ENCODE measurements at places on chromosomes 3 and 15. TPM values are rescaled to one million over a fixed set of nuclear protein-coding genes. Genes with fewer than 3 reads are reported as not detected.
A peak's percentile ranks its signal among the peaks of the same experiment; 100 is the strongest.

Gene ZNF80
- total RNA-seq, result not detected

Gene TBC1D21
- not detected for total RNA-seq

Gene CIB2
- 18.4 TPM for total RNA-seq

Gene BFSP2
- 1.1 TPM for total RNA-seq

Gene ATP8B4
- total RNA-seq, result 6.6 TPM

Gene SLC27A2
- total RNA-seq, result 1.4 TPM

Gene CD86
- 1.7 TPM for total RNA-seq

Gene PCBP4
- total RNA-seq, result 42.7 TPM

Gene SLC33A1
- total RNA-seq, result 54.1 TPM

- no peak for DNase-seq
Observed at GRCh38 chr3:29285471-29286071, 4.7 kb downstream of the RBMS3 start.

DNA sequence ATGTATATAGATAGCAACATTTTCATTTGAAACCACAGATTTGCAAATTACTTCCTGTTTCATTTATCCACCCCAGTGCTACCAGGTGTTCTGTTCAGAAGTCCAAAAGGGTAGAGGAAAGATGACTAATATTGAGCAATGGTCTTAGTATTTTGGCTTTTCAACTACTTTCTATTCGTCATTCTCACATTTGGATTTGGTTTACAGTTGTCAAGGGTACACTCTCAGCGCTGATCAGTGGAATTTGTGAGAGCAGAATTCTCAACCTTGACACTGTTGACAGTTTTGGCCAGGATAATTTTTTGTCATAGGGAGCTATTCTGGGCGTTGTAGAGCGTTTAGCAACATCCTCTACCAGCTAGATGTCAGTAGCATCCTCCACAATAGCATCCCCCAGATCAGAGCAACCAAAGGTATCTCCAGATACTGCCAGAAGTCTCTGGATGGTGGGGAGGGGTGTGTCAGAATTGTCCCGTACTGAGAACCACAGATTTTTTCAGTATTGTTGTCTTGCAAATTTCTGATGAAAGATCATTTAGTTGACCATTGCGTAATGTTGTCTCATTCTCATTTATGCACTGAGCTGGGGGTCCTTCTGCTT is 4.2 kb downstream of the HMCES start:
- no peak for DNase-seq

GRCh38 chr3:42117175-42118008 is 26.2 kb downstream of the TRAK1 start:
- peak; percentile 42 for DNase-seq

- DNase-seq, result no peak
Observed at GRCh38 chr3:157542711-157543500, 39.7 kb upstream of the VEPH1 start.

DNA sequence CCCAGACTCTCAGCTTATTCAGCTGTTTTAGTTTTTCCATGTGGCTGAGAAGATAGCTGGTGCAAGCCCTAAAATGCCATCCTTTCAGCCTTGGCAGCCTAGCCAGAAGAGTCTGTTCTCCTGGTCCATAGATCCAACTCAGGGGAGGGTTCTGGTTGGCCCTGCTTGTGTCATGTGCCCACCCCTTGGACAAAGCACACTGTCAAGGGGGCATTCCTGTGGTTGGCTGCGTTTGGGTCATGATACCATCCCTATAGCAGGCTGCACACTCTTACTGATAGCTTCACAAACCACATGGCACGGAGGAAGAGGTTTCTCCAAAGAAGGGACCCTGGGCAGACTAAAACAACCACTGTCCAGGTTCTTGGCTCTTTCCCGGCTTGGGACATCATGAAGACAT is 8.4 kb upstream of the FSTL1 start:
- no peak for DNase-seq

DNA sequence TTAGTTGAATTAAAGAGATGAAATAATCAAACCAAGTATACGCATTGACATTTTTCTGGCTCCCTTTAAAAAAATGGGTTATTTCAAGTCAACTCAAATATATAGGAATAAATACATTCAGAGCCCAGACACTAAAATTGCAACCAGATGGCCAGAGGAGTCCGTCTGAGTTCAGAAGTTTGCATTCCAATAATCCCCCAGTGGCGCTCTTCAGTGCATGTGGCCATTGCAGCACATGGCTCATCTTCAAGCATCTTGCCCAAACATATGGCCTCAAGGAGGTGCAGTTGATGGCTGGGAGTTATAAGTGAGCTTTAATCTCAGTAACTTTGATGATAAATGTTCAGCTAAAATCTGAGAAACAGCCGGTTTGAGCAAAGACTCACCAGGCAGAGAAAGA is 295.8 kb upstream of the LRRN1 start:
- DNase-seq, result no peak

DNA sequence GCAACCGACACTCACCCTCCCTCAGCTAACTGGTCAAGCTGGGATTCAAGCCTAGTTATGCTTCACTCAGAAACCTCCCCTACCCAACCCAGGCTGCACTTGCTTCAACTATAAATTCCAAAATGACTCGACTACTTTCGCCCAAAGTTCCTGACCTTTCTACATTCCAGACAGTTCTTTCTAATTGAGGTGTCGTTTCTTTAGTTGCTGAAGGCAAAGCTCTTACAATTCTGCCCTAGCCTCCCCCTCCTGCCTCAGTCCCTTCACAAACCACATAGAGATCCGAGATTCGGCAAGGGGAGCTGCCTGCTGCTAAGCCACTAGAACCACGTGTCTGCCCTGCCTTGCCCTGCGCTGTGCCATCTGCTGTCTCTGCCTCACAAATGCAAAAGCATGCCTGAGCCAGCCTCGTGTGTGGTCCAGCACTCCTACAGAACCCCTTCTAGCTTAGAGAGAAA is 74.7 kb upstream of the SH3GL3 start:
- DNase-seq, result peak; percentile 3

GRCh38 chr3:160458151-160458550 is 8.6 kb upstream of the TRIM59 start:
- no peak for DNase-seq

GRCh38 chr3:52794612-52795099 is at the start of gene ITIH3:
TSS of gene ITIH3 (plus strand) at chr3:52794796. CDS start at chr3:52794804, 8 bp downstream.
- no peak for DNase-seq

DNA sequence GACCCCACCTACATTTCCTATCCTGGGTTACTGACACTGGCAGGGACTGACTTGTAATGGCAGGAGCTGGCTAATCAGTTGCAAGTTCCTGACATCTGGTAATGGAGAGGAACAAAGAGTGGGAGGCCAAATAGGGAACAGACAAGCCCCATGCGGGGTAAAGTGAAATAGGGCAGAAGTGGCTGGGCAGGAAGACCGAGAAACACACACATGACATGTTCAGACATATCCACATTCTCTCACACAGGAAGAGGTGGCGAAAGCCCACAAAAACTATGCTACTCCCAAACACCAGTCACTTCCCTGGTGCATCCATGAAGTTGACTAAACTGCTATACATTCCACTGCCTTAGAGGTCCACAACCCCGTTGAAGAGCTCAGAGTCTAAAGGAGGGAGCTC is 394.1 kb upstream of the TBL1XR1 start:
- no peak for DNase-seq

- DNase-seq, result peak; percentile 14
Observed at GRCh38 chr15:41561104-41561776, 2.2 kb downstream of the TYRO3 start.

GRCh38 chr15:55528812-55529211 is 20.8 kb upstream of the DNAAF4 start:
- DNase-seq, result no peak

DNA sequence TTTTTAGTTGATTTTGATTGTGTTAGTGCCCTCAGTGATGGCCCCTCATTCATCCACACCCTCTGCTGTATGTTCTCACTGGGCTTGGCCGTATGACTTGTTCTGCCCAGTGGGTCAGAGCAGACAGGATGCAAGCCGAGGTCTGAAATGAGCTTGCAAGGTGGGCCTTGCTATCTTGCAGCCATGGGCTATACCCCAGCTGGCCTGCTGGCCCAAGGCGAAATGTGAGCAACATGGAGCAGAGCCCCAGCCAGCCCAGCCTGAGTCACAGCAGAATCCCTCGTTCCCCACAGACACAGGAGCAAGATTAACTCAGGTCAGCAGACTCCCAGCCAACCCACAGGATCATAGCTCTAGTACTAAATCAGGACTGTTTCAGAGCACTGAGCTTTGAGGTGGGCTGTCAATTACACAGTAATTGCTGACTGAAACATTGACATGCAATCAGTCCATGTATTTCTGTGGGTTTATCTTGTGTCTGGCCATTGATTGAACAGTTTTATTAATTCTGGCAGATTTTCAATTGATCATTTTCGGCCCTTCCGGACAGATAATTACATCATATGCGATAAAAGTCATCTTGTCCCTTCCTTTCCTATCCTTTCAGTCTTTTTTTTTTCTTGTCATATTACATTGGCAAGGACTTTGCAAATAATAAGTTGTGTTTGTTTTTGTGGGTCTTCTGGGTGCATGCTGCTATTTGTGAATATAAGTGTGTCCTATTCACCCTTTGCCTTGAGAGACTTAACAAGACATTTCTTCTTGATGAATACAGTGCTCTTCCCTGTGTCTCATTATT is 27.1 kb downstream of the KLF15 start:
- DNase-seq, result no peak

DNA sequence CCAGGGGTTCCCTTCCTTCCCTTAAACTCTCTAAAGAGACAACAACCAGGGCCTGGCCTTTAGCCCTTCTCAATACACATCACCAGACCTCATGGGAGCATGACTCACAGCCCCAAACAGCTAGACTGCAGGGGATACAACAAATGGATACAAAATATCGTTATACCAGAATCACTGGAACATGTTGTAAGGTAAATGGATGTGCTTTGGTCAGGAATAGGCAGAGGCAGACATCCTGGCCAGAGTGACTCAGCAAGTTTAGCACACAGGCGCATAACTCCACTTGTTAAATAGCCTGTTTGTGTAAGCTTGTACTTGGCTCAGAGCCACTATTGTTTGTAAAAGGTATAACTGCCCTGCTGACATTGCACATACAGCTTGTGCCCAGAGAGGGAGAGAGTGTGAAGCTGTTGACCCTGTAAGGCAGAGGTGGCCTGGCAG is 18.3 kb downstream of the TMED3 start:
- DNase-seq, result no peak

GRCh38 chr3:157447026-157447694 is 10.5 kb downstream of the PTX3 start:
- no peak for DNase-seq

DNA sequence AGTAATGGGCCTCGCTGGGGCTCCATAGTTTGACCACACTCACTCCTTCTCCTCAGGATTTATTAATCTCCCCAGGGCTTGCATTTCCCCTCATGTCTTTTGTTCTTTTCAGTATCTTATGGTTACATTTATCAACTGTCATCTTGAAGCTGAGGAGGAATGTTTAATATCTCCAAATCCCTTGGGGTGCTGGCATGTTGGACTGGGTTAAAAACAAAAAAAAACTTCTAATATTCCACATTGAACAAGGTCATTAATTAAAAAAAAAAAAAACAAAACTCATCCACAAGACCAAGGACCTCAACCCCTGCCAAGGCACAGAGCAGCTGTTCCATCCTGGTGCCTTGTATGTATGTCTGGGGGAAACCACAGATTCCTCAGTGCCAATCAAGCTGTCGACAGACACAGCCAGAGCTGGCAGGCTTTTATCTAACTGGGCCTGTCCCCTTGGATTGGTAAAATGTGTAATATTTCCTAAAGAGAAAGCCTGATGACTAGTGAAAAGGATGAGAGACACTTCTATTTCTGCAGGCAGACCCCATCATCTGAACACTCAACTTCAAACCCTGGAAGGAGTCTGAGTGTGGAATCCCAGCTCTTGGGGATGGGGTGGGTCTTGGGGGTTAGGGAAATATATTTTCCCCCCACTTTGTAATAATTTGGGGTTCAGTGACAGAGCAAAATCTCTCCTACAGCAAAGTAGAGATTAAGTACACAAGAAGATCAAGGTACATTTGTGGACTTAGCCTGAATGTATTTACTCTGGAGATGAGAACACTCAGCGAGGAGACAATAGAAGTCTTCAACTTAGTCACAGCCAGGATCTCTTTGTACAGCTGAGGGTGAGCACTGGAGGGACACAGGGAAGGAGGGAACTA is 69.1 kb downstream of the TTC23 start:
- no peak for DNase-seq

- no peak for DNase-seq
Observed at GRCh38 chr15:72535911-72536310, 61.8 kb downstream of the ARIH1 start.

- no peak for DNase-seq
Observed at GRCh38 chr3:17130956-17131355, 246.2 kb downstream of the PLCL2 start.

- DNase-seq, result no peak
Observed at GRCh38 chr3:149588909-149589308, 68.9 kb downstream of the WWTR1 start.

DNA sequence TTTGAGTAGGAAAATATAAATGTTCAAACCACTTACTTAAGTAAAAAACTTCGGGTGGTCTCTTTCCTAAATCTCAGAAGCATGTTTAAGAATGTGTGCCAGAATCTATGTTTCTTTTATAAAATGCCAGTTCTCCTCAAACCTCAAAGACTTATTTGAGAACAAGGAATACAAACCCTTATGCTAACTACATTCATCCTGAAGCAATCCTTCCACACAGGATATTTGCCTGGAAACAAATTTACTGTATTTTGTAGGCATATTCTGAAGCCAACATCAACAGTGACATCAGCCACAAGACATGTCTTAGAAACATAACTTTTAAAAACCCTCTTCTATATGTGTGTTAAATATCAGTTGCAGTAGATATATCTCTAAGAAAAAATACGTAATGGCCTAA is 1077.0 kb downstream of the ROBO1 start:
- DNase-seq, result no peak

DNA sequence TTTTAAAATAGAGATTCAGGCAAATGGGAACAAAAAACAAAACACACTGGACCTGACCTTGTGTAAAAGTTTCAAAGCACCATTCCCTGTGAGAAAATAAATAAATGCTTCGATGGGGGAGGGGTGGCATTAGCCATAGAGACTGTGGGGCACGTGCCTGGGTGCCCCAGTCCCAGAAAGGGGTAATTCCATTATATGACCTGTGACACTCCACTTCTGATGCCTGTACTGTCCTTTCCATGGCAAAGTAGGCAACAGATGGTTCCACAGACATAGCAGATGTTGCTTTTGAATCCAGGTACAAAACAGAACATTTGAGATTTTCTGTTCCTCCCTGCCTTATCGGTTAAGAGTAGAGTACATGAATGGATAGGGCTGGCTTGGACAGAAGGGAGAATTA is 3.9 kb downstream of the PHLDB2 start:
- no peak for DNase-seq

- DNase-seq, result no peak
Observed at GRCh38 chr3:101170062-101170771, 150.2 kb downstream of the IMPG2 start.

GRCh38 chr3:37223576-37223975 is 49.2 kb upstream of the LRRFIP2 start:
- DNase-seq, result no peak
